ENCODE measurements at places on chromosomes 5 and 9.

DNA sequence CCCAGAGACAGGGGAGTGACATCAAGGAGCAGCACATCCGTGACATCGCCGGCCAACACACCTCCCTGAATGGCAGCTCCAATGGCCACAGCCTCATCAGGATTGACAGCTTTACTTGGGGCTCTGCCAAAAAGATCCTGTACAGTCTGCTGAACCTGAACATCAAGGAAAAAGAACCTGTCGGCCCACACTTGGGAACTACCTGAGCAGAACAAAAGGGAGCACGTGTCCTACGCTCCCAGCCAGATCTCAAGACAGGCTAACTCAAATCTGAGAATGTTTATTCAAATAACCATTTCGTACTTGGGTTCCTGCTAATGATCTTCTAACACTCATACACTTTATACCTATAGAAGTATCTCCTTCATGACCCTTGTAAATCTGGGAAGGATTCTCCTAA, 15.3 kb downstream of the HSPA9 start:
- no peak for DNase-seq

DNA sequence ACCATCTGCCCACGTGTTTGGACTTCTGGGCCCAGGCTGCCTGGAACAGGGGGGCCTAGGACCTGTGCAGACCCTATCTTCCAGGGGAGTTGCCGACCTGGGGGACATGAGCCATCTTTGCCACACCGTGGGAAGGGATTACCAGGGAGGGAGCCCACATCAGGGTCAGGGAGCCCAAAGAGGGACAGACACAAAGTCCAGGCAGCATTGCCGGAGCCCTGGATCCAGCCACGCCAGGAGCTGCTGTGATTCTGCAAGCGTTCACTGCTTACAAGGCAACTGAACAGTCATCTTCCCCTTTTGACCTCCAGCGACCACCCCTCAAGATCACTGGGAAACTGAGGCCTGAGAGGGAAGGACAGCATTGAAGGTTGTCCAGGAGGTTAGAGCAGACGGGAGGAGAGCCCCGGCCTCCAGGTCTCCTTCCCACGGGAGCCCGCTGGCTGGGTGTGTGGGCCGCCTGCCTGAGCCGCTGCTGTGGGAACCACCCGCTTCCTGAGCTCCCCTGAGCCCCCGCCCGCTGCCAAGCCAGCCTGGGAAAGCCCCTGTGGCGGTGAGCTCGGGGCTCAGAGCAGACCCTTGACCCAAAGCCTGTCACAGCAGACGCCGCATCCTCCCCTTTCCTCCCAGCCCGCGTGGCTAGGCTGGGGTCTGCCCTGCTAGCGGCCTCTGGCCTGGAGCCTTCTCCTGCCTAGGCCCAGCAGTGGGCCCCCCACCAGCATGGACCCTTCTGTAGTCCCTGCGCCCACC, 17.1 kb upstream of the NOTCH1 start:
- DNase-seq: no peak

DNA sequence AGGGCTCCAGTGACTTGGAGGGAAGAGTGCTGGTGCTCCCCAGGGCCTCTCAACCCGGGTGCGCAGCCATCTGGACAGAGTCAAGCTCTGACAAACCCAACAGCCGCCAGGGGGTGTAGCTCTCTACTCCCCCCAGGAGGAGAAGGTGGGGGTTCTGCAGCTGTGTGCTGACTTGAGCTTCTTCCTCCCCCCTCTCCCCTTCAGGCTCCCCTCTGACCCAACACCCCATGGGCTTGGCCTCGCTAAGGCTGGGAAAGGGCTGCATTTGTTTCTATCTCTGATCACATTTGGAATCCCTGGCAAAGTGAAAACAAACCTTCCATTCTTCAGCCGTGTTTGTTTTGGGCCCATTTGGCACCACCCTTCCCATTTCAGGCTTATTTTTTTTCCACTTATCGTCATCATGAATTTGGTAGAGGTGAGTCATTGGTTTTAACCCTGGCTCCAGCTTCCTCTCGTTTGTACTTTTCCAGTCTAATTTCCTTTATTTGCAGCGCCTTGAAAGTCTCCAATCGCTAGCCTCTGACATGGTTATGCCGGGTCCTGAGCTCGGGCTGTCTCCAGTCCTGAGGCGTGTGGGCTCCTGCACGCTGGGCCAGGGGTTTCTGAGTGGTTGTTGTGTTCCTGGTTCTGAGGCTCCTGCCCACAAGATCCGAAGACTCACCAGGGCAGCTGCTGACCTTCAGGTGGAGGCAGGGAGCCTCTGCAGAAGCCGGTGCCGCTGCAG, 36.1 kb downstream of the DAP start:
- DNase-seq: no peak

DNA sequence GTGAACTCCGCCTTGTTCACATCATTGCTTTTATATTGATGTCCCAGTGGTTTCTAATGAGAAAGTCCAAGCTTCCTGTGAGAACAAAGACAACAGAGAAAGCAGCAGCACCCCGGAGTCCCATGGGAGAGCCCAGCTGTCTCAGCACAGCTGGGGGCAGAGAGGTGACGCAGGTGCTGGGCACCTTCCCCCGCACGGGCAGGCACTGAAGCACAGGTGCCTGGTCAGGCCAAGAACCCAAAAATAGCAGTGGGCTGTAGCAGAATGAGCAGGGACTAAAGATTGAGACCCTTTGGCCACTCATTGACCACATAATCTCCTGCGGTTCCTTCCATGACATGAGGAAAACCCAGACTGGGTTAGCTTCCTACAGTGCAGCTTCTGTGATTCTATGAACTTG, 18.8 kb downstream of the SRD5A1 start:
- no peak for DNase-seq

- DNase-seq: no peak
These were observed 142.8 kb upstream of the EFNA5 start for GRCh38 chr5:107813559-107813958.

DNA sequence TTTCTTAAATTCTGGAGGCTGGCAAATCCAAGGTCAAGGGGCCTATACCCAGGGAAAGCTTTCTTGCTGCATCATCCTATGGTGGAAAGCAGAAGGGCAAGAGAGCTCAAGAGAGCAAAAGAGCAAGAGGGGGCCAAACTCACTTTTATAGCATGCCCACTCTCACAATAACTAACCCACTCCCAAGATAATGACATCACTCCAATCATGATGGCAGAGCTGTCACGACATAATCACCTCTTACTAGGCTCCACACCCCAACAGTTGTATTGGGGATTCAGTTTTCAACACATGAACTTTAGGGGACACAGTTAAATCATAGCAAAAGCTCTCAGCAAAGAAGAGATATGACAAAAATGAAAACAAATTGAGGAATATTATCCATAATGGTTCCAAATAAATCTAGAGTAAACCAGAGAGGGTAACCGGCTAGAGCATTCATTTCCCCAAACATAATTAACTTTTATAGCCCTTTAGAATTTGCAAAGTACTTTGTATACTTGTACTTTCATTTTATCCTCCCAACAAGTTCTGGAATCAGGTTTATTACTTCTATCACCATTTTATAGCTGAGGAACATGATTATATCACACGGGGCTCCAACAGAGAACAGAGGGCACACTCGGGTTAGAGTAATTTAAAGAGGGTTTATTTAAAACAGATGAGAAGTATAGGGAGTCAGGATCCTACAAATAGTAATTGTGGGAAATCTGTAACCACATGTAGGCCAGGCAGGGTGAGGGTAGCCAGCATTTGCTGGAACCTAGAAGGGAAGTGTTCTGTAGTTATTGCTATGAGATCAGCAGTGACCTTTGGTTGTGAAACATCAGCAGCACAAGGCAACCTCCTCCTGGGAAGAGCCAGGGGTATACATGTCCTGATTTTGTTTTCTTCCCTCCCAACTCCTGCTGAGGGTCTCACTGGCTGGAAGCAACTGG, 7.2 kb upstream of the TARS1 start:
- no peak for DNase-seq

DNA sequence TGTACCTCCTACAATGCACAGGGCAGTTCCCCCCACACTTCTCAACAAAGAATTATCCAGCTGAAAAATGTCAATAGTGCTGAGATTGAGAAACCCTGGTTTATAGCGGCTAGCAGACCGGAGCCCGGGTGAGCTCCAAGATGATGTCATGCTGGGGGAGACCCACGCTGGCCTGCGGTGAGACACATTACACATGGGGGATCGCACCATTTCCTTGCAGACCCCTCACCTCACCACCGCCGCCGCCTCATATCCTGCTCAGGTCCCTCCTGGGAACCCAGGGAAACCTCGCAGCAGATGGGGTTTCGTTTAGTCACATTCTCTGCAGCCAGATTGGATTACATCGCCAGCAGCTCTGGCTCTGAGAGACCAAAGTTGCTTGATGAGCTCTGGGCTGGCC, 14.7 kb upstream of the TNC start:
- no peak for DNase-seq

DNA sequence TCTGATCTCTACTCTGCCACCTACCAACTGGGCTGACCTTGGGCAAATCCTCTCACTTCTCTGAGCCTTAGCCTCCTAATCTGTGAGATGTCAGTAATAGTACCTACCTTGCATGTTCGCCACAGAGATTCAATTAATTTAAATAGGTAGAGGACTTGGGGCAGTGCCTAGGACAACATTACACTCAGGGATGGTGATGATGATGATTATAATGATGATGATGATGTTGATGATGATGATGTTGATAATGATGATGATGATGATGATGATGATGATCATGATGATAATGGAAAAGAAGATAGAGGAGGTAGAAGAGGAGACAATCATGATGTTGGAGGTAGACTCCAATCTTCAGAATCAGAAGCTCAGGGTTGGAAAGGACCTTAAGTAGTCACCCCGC, 40.7 kb upstream of the SMIM23 start:
- no peak for DNase-seq

GRCh38 chr9:28464481-28465216, 891.4 kb upstream of the C9orf72 start:
- DNase-seq: no peak

DNA sequence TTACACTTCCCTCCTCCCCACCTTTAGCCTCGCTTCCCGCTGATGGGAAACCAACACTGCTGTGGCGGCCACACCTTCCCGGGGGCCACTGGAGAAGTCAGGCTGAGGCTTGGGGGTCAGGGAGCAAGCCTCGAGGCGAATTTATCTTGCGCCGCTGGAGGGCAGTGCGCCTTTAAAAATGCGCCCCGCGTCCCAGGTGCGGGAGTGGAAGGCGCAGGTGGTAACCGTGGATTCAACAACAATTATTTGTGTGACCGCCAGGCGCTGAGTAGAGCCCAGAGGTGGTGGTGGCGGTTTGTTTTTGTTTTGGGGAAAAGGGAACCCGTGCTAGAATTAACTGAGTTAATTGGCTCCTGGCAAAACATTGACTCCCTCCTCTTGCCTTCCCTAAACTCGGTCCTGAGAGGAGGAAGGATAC, 1.1 kb downstream of the CFAP77 start:
- no peak for DNase-seq

GRCh38 chr5:29214839-29215238, 1978.6 kb upstream of the CDH6 start:
- DNase-seq: no peak
